ENCODE measurements at places on chromosomes 7 and 10. TPM values are rescaled to one million over a fixed set of nuclear protein-coding genes. Genes with fewer than 3 reads are reported as not detected.
A peak's percentile ranks its signal among the peaks of the same experiment; 100 is the strongest.

The ITPRID1 gene
- total RNA-seq = not detected

The CDHR3 gene
- 9.1 TPM for total RNA-seq

DNA sequence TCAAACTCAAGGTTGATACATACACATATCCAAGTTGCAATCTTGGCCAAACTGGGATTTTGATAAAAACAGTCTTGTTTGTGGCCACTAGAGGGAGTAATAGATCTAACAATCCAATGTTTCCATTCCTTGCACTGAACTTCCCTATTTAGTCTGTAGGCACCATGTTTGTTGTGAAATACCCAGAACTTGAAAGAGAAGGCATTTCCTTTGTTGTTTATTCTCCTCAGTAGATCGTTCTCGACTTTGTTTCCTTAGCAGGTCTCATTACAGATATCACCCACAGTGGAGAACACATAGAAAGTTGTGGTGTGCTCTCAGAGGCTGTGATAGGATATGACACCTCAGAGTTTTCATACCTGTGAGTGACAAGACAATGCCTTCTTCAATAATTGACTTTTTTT lies 70.3 kb upstream of the MXI1 start:
- DNase-seq = peak; percentile 85

- DNase-seq = peak; percentile 53
Measured at GRCh38 chr10:112532189-112532588, 85.2 kb downstream of the VTI1A start.

DNA sequence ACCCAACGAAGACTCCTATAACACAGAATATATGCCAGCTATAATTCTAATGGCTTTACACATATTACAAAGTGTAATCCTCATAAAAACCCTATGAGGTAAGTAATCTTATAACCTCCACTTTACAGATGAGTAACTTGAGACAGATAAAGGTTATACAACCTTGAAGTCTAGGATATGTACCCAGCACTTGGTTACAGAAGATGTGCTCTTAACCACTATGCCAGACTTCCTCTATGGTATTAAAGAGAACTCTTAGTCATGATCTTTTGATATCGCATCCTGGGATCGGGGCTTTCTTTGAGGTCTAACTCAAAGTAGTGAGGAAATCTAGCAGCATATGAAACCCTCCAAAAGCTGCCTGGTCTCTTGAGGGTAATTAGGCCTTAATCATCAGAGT lies 319.2 kb upstream of the LRRN3 start:
- DNase-seq = no peak

- DNase-seq = no peak
Measured at GRCh38 chr7:137283153-137283552, 60.4 kb downstream of the PTN start.

- no peak for DNase-seq
Measured at GRCh38 chr10:3419719-3420495, 247.3 kb upstream of the PITRM1 start.

- no peak for DNase-seq
Measured at GRCh38 chr10:111709603-111710002, 474.0 kb downstream of the GPAM start.

GRCh38 chr7:91566402-91566732 lies 302.1 kb downstream of the FZD1 start:
- DNase-seq = no peak

- DNase-seq = no peak
Measured at GRCh38 chr10:35523670-35524225, 81.4 kb upstream of the GJD4 start.
